Activated CD4-positive, alpha-beta T cell treated with anti-CD3 and anti-CD28 coated beads, Interleukin-2, amount 50 U/mL, for 24 hours (primary cell): ENCODE measurements at places on chromosomes 7 and 10.

DNA sequence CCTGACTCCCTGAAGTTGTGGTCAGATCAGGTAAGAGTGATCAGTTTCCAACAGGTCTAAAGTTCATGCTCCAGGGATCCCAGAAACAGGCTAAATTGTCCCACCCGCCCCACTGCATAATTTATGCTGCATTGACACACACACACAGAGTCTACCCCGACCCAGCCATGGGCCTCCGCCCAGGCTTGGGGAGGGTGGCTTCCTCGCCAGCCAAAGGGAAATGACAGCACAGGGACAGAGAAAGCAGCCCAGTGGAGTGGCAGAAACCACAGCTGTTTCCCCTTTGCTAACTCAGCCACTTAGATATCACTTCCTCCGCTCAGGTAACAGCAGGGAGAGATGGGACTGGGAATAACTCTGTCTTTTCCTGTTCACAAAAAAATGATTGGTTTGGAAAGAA lies 9.4 kb downstream of the SH3PXD2A start:
- no peak for DNase-seq

DNA sequence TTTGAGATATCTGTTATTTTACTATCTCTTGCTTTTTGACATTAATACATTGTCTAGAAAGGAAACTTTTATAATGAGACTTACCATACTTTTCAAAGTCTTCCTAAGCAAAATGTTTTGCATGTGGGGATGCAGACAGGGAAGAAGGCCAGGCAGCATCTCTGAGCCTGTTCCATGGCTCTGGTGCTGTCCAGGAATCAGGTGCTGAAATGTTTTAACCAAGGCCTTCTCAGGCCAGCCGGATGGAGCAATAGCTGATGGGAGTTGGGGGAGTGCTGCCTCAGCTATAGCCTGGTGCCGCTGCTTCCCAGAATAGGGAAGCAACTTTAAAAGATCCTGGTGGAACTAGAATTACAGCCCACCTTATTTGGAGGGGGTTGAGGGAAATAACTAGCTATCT lies 38.5 kb downstream of the CRTAC1 start:
- DNase-seq = no peak

DNA sequence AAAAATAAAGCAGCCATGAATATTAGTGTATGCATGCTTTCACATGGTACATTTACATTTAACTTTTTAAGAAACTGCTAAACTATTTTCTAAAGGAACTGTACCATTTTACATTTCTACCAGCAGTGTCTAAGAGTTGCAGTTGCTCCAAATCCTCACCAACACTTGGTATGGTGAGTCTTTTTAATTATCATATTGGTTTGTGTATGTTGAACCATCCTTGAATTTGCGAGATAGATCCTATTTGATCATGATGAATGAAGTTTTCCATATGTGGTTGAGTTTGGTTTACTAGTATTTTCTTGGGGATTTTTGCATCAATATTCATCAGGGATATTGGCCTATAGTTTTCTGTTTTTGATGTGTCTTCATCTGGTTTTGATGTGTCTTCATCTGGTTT lies 1057.2 kb downstream of the LRMDA start:
- no peak for DNase-seq

DNA sequence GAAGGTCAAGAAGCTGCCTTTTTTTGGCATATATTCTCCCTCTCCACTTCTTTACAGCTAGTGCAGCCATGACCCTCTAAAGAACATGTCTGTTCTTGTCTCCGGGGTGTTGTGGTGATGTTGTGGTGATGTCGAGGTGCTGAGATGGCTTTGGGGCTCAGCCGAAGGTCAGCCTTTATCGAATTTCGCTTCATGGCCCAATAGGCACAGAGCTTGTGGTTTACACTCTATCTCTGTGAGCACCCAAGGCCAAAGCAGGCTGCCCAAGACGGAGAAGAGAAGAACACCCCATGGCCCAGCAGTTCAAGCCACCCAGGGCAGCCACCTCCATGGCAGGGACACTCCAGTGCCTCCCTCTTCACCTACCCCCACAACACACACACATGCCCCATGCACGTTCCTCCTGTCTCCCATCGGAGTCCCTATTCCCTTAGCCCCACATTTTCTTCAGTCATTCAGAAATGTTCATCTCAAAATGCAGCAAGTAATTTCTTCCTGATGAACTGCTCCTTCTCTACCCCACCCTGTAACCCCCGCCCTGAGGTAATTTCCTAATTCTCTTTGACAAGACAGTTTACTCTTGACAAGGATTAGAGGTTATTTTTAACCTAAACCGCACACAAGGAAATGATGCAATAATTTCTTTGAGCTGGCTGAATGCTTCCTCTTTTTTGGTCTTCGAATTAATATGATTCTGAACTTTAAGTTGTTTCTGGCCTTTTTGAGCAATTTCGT lies 18.6 kb upstream of the ADRB1 start:
- DNase-seq = no peak

DNA sequence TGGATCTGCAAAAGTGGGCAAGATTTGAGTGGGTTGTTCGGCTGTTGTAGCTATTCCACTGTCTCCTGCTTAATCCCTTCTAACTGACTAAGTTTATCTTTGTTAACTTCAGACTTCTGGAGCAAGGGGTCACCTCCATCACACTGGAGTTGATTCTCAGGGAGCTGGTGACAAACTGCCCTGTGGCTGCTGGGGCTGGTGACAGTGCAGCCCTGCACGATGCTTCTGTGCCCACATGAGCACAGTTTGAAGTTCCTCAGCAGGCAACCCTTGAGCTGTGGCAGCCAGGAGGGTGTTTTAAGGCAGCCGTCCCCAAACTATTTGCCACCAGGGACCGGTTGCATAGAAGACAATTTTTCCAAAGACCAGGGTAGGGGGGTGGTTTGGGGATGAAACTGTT lies 40.5 kb downstream of the ADRB1 start:
- no peak for DNase-seq
